ENCODE measurements at places on chromosomes 16 and 17.

DNA sequence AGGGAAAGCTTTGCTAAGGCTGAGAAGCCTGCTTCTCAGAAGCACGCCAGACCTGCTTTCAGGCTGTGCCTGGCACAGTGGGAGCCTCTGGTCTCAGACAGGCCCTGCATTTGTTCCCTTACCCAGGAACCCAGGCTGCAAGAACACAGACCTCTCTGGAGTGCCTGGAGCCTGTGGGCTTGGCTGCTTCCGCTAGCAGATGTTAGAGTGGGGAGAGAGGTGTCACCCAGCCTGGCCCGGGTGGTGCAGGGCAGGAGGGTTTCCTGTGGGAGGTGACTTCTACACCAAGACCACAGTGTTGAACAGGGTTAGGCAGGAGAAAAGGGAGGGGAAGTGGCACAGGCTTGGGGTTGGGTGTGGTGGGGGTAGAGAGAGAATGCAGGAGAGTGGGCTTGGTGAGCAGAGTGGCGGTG is 35.8 kb upstream of the ADGRG1 start:
- DNase-seq, result peak; percentile 35

GRCh38 chr17:31792007-31792585 is 66.9 kb downstream of the COPRS start:
- no peak for DNase-seq

GRCh38 chr17:42751628-42752027 is 6.8 kb upstream of the EZH1 start:
- DNase-seq, result peak; percentile 36

DNA sequence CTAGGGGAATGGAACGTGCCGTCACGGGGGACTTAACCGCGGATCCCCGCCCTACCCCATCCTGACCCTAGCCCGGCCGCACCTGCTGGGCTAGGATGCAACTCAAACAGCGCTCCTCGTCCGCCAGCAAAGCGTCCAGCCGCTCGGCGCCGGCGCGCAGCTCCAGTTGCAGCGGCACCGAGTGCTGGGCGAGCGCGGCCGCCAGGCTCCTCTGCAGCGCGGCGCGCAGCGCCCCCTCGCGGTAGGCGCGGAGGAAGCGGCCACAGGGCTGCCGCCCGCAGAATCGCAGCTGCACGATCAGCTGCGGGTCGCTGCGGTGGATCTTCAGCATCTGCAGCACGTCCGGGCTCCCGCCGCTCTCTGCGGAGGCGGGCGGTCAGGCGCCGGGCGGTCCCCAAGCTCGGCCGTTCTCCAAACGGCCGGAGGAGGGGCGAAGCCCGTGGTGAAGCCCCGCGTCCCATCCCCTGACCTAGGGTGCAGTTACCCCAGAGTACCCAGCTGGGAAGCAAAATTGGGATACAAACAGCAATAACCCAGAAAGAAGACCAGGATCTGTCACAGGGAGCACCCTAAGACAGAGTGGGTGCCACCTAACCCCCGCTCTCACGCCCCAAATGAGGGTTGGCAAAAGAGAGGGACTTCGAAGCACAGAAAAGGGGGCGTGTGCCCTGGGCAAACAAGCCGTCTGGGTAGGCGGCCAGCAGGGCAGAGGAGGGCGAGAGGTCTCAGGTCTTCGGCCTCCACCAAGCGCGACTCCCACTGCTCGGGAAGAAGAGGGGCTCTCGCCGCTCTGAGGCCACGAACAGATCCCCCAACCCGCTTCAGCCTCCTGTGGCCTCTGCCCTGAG is 4.2 kb downstream of the TRADD start:
- peak; percentile 60 for DNase-seq

- peak; percentile 67 for DNase-seq
Observed at GRCh38 chr17:75645889-75646637, 12.8 kb downstream of the SMIM5 start.

DNA sequence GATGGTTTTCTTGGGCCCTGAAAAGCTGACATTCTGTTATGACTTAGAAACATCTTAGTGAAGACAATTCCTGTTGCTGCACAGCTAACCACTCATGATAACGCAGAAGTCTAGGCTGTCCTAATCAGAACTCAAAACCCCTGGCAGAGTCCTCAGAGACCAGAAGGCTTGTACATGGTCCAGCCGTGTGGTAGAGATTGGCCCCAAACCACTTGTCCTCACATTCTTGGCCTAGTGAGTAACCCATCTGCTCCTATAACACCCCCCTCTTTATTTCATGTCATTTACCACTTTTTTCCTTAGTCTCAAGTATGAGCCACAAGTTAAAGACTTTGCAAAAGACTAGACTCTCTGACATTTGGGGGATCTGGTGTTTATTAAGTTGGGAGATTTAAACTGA is 116.5 kb upstream of the ADAMTS18 start:
- DNase-seq, result no peak

- peak; percentile 97 for DNase-seq
Observed at GRCh38 chr17:1649844-1650501, at the start of gene RILP. Gene RILP, minus strand, starts transcription at chr17:1649866. Its CDS starts 62 bp downstream, at chr17:1649804.

DNA sequence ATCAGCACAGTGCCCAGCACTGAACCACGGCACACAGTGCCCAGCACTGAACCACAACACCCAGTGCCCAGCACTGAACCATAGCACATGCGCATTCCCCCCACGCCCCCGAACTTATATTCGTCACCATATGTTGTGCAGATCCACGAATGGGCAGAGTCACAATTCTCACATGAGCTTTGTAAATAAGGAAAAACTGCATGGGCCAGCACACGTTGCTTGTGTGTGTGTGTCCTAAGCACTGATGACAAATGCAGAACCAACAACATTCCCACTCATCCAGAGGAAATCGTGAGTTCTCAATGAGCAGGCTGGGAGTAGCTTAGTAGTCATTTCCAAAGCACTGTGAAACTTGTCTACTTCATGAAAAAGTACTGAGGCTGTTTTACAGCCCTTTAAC is 70.0 kb downstream of the ADCY9 start:
- DNase-seq, result no peak

DNA sequence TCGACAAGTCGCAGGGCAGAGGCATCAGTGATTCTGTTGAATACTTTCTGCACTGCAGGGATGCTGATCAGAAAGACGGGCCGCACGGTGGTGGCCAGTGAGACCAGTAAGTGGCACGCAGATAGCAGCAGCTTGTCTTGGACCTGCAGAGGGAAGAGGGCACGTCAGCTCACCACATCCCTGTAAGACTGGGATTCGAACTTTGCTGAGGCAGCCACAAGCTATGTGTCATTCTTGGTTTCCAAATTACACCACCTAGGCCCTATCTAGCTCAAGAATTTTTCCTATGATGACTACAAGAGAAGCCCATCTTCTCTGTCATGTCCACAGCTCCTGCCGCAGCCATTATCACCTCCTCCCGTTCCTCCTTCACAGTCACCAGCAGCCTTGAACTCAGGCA is 49.4 kb upstream of the GSG1L start:
- DNase-seq, result no peak

- DNase-seq, result no peak
Observed at GRCh38 chr17:29958947-29959657, 17.7 kb downstream of the EFCAB5 start.

GRCh38 chr16:8694795-8695728 is 20.6 kb downstream of the ABAT start:
- DNase-seq, result no peak

- no peak for DNase-seq
Observed at GRCh38 chr16:76193906-76194615, 83.1 kb upstream of the CNTNAP4 start.

- DNase-seq, result no peak
Observed at GRCh38 chr17:77688369-77688768, 270.1 kb upstream of the TNRC6C start.

- DNase-seq, result no peak
Observed at GRCh38 chr17:61404913-61405685, 5.5 kb downstream of the TBX2 start.

DNA sequence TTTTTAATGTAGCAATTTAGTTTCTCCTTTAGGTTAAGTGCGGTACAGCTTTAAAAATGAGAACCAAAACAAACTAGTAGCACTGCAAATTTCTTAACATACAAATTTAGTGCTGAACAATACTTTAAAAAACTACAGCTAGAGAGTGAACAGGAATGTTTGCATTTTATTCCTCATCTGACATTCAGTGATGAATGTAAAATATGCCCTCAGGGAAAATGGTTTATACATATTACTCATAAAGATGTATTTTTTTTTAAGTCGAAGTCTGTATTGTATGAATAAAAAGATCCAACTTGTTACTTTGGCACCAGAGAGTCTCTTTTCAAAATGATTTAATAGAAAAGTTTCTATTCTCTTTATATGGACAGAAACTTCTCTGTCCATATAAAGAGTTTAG is 96.8 kb downstream of the BRIP1 start:
- DNase-seq, result no peak

DNA sequence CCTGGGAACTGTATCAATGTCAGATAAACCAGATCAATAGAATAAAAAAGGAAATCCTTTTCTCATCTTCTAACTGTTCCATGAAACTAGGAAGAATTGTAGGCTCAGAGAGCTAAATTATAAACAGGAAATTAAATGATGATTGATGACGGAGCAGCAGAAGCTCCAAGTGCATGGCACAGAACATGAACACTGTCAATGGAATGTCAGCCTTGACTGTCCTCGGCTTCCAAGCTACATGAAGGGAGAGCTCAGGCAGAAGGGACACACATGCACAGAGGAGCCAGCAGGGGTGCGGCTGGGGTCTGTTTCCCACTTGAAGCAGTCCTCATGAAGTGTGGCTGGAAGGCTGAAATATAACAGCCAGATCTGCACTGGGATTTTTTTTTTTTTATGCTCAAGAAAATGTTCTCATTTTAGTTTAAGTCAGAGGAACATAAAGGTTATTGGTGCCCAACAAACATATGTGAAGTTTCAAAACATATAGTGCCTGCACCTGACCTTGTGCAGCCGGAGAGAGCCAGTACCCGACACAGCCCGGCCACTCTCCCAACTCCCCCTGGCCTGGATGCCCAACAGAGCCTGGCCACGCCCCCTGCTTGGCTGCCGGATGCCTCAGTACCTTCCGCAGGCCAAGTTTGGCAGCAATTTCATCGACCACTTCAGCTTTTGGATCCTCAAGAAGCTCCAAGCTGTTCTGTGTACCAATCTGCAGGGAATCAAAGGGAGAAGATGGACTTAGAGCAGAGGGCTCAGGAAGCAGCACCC is 37.0 kb downstream of the NPLOC4 start:
- no peak for DNase-seq

DNA sequence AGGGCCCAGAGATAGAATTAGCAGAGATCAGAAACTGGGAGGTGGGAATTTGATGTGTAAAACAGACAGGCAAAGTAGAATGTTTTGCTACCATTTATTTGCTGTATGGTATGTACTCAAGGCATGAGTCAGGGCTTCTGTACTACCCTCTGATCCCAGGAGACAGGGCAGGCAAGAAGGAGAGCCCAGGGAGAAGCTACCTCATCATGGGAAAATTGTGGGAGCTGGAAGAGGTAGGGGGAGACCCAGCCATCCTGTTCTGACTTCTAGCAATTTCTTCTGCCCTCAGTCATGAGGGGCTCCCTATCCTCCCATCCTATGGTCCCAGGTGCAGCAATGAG is 1.7 kb upstream of the PIGS start:
- no peak for DNase-seq

DNA sequence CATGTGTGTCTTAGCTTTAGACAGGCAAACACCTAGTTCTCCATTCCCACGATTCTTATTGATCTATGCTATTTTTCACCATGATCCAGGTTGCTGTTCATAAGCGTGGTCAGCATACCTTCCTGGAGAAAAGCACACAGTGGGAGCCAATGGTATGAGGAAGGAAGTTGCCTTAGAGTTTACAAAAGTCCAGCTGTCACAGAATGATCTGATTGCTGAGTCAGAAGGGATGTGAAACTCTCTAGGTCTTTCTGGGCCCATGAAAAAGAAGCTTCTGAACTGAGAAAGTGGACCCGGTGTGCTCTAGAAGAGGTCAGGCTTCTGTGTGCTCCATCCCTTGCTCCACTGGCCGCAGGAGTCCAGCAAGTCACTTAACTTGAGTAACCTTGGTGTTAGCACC is 71.0 kb upstream of the CCL1 start:
- DNase-seq, result no peak

DNA sequence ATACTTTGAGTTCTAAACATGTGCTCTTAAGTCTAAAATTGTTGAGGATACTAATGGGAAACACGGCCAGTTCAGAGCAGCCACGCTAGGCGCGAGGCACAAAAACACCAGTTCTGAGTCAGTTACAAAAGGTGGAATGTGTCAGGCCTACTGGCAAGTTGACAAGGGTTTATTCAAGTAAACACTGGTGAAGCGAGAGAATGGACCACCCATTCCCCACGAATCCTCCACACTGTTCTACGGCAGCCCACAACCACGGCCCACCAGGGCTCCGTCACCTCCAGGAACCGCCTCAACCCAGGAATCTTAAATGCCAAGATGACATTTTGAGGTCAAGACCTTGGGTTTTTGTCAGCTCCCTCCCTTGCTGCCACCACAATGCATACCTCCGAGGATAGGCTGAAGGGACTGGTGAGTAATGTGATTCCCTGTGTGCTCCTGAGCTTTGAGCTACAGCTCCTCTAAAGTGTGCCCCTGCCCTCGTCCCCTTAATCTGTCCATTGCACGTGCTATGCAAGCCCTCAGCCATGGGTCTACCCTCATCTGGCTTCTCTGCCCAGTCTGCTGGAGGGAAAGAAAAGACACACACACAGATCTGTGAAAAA is 28.5 kb upstream of the TRAP1 start:
- no peak for DNase-seq

GRCh38 chr16:72947379-72948237 is 100.3 kb downstream of the ZFHX3 start:
- DNase-seq, result no peak

DNA sequence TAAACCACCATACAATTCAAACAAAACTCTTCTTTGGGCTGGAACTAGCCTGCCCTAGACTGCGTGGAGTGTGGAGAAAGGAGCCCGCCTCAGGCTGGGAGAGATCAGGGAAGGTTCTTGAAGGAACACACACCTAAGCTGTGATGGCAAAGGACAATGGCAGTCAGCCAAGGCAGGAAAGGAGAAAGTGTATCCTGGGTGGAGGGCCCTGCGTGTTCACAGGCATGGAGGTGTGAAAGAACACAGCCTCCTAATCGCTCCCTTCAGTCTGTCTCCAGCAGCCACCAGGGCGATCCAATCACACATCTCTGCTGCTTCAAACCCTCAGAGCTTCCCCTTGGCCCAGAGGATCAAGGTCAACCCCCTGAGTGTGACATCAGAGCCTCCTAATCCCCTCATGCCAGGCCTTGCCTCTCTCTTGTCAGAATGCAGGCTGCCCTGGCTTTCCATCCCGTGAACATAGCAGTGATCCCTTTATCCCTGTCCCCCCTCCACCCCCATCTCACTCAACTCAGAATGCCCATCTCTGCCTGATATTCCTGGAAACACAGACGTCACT is 173.0 kb downstream of the KATNIP start:
- DNase-seq, result no peak

- DNase-seq, result no peak
Observed at GRCh38 chr16:14399378-14400284, 230.4 kb downstream of the PARN start.

DNA sequence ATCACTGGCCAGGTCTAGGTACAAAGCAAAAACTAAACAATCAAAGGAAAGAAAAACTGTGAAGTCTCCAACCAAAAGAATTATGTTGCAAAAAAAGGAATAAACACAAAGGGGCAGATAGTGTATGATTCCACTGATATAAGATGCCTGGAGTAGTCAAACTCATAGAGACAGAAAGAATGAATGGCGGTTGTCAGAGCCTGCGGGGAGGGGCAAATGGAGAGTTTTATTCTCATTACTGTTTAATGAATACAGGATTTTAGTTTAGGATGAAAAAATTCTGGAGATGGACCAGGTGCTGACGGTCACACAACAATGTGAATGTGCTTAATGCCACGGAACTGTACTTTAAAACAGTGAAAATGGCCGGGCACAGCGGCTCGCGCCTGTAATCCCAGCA is 20.7 kb downstream of the STAT5B start:
- no peak for DNase-seq

All from hematopoietic multipotent progenitor cell treated with erythropoietin and hydrocortisone succinate and interleukin-3 and kit ligand, for 8 days (in vitro differentiated cells).